ENCODE measurements at places on chromosomes 6 and 20. TPM values are rescaled to one million over a fixed set of nuclear protein-coding genes. Genes with fewer than 3 reads are reported as not detected.

TULP1 gene
- total RNA-seq: not detected

FAM83B gene
- total RNA-seq: 0.29 TPM

DSP gene
- total RNA-seq: 24.2 TPM

GSTA3 gene
- total RNA-seq: not detected

ZC2HC1B gene
- total RNA-seq: not detected

ZNF165 gene
- total RNA-seq: 2.9 TPM

CYP39A1 gene
- total RNA-seq: 2.6 TPM

PPIL6 gene
- total RNA-seq: 5.8 TPM

DAAM2 gene
- total RNA-seq: 48.1 TPM

BYSL gene
- 5.6 TPM for total RNA-seq

HDGFL1 gene
- total RNA-seq: not detected

GMPR gene
- total RNA-seq: 12.9 TPM

Data from upper lobe of left lung (tissue), 6 donors.